ENCODE measurements at places on chromosomes 13 and 19. TPM values are rescaled to one million over a fixed set of nuclear protein-coding genes. Genes with fewer than 3 reads are reported as not detected.

ABCC4 gene
- polyA plus RNA-seq, result 9.8 TPM

DNA sequence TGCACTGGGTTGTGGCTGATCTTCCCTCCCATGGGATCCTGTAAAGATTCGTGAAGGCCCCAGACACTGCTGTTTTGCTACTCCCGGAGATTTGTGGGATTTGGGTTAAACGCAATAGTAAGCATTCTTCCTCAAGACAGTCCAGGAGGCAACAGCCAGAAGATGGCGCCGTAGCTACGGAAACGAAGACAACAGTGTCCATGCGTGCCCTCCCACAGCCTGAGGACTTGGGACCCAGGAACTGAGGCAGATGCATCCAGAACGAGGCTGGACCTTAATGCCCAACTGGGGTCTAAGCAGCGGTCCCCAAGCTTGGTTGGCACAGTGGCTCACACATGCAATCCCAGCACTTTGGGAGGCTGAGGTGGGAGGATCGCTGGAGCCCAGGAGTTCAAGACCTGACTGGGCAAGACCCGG lies 57.6 kb upstream of the ZNF507 start:
- H3K4me3 ChIP-seq, result no peak overlapping the region
- no peaks in the 10 kb centered on the region for H3K36me3 ChIP-seq
- H3K27ac ChIP-seq, result no peak overlapping the region
- peak; percentile 81 for DNase-seq

GARIN5A gene
- polyA plus RNA-seq, result 10.4 TPM

- no peaks in the 10 kb centered on the region for H3K36me3 ChIP-seq
- no peak overlapping the region for H3K4me3 ChIP-seq
- DNase-seq, result no peak
- H3K27ac ChIP-seq, result no peak overlapping the region
- H3K4me1 ChIP-seq, result no peaks in the 10 kb centered on the region
These were observed 12.4 kb downstream of the VSTM2B start for GRCh38 chr19:29538146-29538545.

- DNase-seq, result peak; percentile 23
These were observed 2.4 kb downstream of the MEDAG start for GRCh38 chr13:30908416-30908980.

- H3K4me1 ChIP-seq, result no peaks in the 10 kb centered on the region
- no peak for DNase-seq
- H3K4me3 ChIP-seq, result no peak overlapping the region
- no peaks in the 10 kb centered on the region for H3K27me3 ChIP-seq
- H3K27ac ChIP-seq, result no peak overlapping the region
These were observed 80.6 kb downstream of the ZNF557 start for GRCh38 chr19:7149956-7150705.

DNA sequence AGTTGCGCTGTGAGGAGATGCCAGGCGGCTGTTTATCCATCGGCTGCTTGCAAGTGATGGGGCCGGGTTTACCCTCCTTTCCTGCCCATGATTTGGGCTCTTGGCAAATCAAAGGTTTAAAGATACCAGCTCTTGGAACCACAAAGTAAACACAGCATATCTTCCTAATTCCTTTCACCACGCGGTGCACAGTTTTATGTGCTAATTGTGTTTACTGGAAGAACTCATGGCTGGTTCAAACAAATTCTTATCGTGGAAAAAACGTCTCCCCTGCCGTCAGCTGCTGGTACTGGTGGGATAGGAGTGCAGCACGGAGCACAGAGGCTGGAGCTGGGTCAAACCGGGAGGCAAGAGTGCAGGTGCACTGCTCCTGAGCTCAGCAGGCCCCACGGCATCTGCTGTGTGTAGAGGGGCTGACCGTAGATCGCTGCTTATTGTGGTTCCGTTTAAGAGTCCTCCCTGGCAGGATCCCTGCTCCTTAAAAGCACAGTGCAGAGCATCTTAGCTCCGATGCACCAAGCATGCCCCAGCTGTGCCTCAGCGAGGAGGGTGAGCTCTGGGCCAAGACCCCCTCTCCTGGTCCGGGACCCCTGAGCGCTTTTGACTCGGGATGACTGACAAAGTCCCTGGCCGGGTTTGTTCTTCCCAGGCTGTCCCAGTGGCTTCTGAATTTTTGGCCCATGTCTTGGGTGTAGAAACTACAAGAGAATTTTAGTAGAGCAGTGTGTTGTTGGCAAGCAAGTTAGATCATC lies 51.3 kb upstream of the GAS6 start:
- no peaks in the 10 kb centered on the region for H3K27me3 ChIP-seq
- no peak overlapping the region for H3K4me3 ChIP-seq
- no peak overlapping the region for H3K27ac ChIP-seq
- no peaks in the 10 kb centered on the region for H3K4me1 ChIP-seq
- DNase-seq, result no peak

ZNF415 gene
- 7.4 TPM for polyA plus RNA-seq

CEACAM7 gene
- polyA plus RNA-seq, result not detected

- H3K36me3 ChIP-seq, result no peaks in the 10 kb centered on the region
- no peak for DNase-seq
- H3K27ac ChIP-seq, result no peak overlapping the region
- no peak overlapping the region for H3K4me3 ChIP-seq
- no peaks in the 10 kb centered on the region for H3K27me3 ChIP-seq
These were observed 76.3 kb upstream of the SLITRK1 start for GRCh38 chr13:83958531-83958930.

- no peak overlapping the region for H3K27ac ChIP-seq
- no peaks in the 10 kb centered on the region for H3K4me1 ChIP-seq
- no peaks in the 10 kb centered on the region for H3K27me3 ChIP-seq
- H3K36me3 ChIP-seq, result no peaks in the 10 kb centered on the region
- H3K4me3 ChIP-seq, result no peak overlapping the region
These were observed 2.2 kb downstream of the FFAR1 start for GRCh38 chr19:35349614-35350521.

DNA sequence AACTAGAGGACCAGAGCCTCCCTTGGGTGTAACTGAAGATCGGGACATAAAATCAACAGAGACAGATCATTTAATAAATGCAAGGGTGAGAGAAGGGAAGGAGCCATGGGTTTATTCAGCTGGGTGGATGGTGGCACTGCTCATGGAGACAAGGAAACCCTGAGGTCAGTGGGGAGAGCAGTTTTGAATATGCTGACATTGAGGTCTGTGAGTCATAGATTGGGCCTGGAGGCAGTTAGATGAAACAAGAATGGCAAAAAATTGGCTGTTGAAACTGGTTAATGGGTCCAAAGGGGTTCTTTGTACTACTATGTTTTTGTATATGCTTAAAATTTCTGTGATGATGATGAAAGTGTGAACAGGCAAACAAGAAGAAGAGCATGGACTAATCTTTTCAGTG lies 5.1 kb upstream of the GTF3A start:
- no peaks in the 10 kb centered on the region for H3K36me3 ChIP-seq
- H3K4me3 ChIP-seq, result no peak overlapping the region
- no peaks in the 10 kb centered on the region for H3K27me3 ChIP-seq
- H3K4me1 ChIP-seq, result peaks cover 5% of the 10 kb centered on the region
- H3K27ac ChIP-seq, result no peak overlapping the region

MBD3L1 gene
- polyA plus RNA-seq, result not detected

CYP2A6 gene
- 1.7 TPM for polyA plus RNA-seq

GRCh38 chr19:1855040-1855827 lies 7.0 kb upstream of the REXO1 start:
- no peaks in the 10 kb centered on the region for H3K27me3 ChIP-seq
- no peak overlapping the region for H3K4me3 ChIP-seq
- DNase-seq, result peak; percentile 89
- peaks cover 56% of the 10 kb centered on the region for H3K4me1 ChIP-seq
- H3K36me3 ChIP-seq, result no peaks in the 10 kb centered on the region

GRCh38 chr13:48043789-48044503 lies 6.4 kb downstream of the NUDT15 start:
- H3K4me3 ChIP-seq, result no peak overlapping the region
- no peak for DNase-seq

TNPO2 gene
- polyA plus RNA-seq, result 16.0 TPM

OVOL3 gene
- not detected for polyA plus RNA-seq

BICRA gene
- polyA plus RNA-seq, result 3.4 TPM

DNA sequence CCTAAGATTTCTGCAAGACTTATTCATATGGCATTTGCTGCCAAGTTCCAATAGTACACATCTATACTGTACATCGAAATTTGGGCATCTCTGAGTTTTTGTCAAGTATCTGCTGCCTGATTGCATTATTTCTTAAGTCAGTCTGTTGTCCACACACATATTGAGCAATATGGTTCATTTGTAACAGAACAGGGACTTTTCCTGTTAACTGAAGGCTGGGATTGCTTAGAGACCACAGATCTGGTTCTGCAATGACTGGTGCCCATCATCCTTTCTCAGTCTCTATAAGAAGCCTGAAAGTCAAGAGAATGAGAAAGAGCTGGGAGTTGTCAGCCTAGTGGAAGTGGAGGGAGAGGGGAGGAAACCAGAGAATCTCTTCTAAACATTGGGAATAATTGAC lies 22.5 kb upstream of the MYCBP2 start:
- DNase-seq, result no peak
- H3K27ac ChIP-seq, result no peak overlapping the region
- no peaks in the 10 kb centered on the region for H3K36me3 ChIP-seq
- no peaks in the 10 kb centered on the region for H3K27me3 ChIP-seq
- no peak overlapping the region for H3K4me3 ChIP-seq

DNA sequence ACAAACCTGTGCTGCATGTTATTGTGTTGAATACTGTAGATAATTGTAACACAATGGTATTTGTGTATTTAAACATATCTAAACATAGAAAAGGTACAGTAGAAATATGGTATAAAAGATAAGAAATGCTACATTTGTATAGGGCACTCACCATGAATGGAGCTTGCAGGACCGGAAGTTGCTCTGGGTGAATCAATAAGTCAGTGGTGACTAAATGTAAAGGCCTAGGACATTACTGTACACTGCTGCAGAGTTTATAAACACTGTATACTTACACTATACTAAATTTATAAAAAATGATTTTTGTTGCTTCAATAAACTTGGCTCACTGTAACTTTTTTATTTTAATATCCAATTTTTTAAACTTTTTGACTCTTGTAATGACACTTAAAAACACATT lies 34.4 kb downstream of the LMO7 start:
- no peaks in the 10 kb centered on the region for H3K4me1 ChIP-seq
- no peak for DNase-seq
- H3K27ac ChIP-seq, result peak overlapping the region; percentile 56
- H3K4me3 ChIP-seq, result no peak overlapping the region

- peak overlapping the region; percentile 81 for H3K27ac ChIP-seq
- peaks cover 6% of the 10 kb centered on the region for H3K27me3 ChIP-seq
- no peak overlapping the region for H3K4me3 ChIP-seq
- no peak for DNase-seq
- peaks cover 4% of the 10 kb centered on the region for H3K4me1 ChIP-seq
These were observed 28.3 kb upstream of the FFAR2 start for GRCh38 chr19:35419805-35420204.
